H7 (cell line): ENCODE measurements at places on chromosomes 13 and 19.

- no peak for DNase-seq
Observed at GRCh38 chr13:109955598-109955997, 169.2 kb upstream of the IRS2 start.

DNA sequence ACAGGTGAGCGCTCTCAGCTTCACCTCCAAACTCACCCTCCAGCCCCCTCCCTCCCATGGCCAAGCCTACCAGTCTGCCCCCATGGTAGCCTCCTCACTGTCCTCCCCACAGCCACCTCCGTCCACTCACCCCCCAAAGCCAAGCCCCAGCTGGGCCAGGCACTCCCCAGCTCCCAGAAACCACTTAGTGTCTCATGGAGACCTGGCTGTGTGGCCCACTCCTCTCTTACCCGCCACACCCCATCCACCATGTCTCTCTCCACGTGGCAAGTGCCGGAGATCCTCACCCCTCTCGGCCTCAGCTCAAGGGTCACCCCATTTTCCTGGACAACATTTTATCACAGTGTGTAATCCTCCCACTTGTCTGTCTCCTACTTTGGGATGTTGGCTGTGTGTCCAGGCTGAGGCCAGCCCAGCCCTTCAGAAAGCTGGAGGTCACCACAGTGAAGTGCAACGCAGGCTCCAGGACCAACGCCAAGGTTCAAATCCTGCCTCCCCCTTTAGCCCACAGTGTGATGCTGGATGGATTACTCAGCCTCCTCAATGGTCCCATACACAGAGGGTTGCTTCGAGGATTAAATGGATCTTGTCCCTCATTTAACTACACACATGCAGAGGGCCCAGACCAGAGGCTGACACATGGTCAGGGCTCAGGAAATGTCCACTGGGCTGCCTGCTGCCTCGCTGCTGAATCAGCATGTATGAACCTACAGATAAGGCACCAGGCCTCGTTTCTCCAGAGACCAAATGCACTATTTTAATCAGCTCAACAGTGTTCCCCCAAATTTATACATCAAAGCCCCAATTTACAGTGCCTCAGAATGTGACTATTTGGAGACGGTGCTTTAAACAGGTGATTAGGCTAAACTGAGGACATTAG, 71.3 kb downstream of the CEBPG start:
- DNase-seq, result no peak

GRCh38 chr13:98563071-98563470, 13.8 kb downstream of the STK24 start:
- no peak for DNase-seq

DNA sequence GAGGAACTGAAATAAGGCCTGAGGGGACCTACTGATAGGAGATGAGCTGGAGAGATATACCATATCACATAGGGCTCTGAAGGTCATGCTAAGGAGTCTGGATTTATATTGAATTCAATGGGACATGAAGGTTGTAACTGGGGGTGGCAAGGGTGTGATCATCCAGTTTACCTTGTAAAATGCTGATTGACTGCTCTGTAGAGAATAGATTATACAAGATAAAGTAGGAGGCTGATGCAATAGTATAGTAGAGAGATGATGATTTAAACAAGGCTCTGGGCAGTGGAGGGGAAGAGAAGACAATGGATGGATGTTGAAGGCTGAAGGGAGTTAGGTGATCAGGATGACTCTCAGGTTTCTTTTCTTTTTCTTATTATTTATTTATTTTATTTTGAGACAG, 18.0 kb upstream of the PAN3 start:
- DNase-seq, result no peak

- DNase-seq, result no peak
Observed at GRCh38 chr13:113820813-113821651, 42.8 kb downstream of the GAS6 start.

DNA sequence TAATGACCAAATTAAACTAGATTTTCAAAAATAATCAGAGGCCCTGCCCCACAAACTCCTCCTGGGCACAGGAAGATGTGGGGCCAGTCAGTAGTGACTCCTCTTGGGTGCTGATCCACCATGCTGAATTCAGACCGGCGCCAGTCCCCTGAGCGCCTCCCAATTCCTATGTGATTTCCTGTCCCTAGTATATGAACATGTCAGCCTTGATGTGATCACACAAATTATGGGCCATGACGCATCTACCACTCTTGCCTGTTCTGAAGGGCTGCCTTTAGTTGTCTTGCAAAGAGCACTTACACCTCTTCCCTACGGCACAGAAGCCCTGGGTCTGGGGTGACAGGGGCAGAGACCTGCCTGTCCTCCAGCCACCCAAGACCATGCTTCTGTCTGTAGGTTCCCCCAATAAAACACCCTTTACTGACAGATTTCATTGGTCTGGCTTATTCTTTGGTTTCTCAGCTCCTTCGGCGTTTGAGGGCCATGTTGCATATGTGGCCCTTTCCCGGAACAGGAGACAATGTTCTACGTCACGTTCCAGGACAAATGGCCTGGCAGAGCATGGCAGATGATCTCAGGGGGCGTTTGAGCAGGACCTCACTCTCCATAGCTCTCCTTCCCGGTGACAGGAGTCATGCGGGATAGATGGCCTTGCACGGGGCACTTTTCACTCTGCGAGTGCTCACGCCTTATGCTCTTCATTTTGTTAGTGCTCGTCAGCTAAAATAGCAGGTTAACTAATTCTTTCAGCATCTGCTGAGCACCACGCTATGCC, 5.6 kb upstream of the ATP11A start:
- no peak for DNase-seq

- DNase-seq, result no peak
Observed at GRCh38 chr13:23146006-23146405, 34.8 kb upstream of the SGCG start.

DNA sequence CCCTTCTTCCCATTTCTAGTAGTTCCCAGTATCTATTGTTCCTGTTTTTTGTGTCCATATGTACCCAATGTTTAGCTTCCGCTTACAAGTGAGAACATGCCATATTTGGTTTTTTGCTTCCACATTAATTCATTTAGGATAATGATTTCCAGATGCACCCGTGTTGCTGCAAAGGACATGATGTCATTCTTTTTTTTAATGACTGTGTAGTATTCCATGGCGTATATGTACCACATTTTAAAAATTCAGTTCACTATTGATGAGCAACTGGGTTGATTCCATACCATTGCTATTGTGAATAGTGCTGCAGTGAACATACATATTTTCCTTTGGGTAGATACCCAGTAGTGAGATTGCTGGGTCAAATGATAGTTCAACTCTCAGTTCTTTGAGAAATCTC, 50.5 kb downstream of the DLEU7 start:
- DNase-seq, result no peak

- no peak for DNase-seq
Observed at GRCh38 chr13:22497991-22498780, 682.6 kb upstream of the SGCG start.

GRCh38 chr13:72139192-72139591, 272.2 kb upstream of the DACH1 start:
- DNase-seq, result no peak

GRCh38 chr19:43639519-43640423, at the start of gene CADM4:
Gene CADM4 (minus strand): TSS chr19:43639850. CDS start chr19:43639790, 60 bp downstream.
- DNase-seq, result peak; percentile 97

DNA sequence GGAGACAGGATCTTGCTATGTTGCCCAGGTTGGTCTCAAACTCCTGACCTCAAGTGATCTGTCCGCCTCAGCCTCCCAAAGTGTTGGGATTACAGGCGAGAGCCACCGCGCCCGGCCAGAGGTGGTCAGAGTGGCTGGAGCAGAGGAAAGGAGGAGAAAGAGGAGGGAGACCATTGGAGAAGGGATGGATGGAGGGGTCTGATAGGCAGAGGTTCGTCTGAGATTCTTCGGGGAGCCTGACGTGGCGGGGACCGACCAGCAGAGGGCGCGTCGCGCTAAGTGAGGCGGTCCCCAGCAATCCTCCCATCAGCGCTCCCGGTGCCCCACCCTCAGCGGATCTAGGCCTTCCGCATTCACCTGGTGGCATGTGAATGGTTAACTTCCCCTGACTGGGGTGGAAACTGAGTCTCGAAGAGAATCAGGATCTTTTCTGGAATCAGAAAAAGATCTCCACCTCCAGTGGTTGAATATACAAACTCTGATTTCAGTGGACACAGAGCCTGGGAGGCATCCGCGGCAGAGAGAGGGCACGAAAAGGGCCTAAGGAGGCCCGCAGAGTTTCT, 8.8 kb downstream of the GTPBP3 start:
- DNase-seq, result peak; percentile 96

GRCh38 chr13:95118541-95119324, 182.5 kb downstream of the ABCC4 start:
- no peak for DNase-seq

- no peak for DNase-seq
Observed at GRCh38 chr19:45812297-45812696, 2.8 kb downstream of the RSPH6A start.

GRCh38 chr13:96991072-96991471, 3.2 kb downstream of the OXGR1 start:
- no peak for DNase-seq

- no peak for DNase-seq
Observed at GRCh38 chr13:98919566-98919965, 58.3 kb downstream of the DOCK9 start.

GRCh38 chr19:4980067-4980466, 11.2 kb downstream of the KDM4B start:
- DNase-seq, result peak; percentile 33

DNA sequence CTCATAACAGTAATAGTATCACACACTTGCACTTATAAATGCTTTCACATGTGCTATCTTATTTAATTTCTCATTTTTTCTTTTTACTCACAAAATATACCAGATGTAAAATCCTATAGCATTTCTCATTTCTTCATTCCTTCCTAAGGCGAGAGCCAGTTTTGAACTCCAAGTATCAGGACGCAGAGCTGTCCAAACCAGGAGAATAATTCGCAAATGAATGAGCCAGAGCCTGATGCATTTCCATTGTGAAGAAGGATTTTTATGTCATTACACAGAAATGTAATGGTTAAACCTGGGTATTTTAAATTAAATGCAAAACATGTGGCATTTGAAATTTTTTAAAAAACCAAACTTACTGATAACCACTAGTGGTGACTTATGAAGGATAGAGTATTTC, 244.3 kb downstream of the RGCC start:
- no peak for DNase-seq

- no peak for DNase-seq
Observed at GRCh38 chr19:28577666-28578065, 635.3 kb downstream of the UQCRFS1 start.

GRCh38 chr13:48975856-48976575, at the start of gene FNDC3A:
Gene FNDC3A (plus strand): TSS chr13:48975912. CDS start chr13:49006191, 30,279 bp downstream.
- peak; percentile 93 for DNase-seq

DNA sequence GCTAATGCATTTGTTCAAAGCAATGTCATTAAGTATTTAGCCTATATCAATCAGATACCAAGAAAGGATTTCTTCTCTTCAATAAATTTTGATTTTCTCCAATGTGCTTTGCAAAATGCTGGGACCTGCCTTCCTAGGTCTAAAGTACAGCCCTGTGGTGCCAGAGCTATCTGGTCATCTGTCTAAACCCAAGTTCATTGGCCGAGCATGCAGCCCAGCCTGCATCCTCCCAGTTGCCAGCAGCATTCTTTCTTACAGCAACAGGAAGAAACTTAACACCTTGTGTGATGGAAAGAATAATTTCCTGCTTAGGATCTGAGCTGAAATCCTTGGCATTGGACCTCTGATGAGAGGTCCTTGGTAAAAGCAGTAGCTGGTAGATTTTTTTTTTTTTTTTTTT, 310.0 kb downstream of the RBM26 start:
- no peak for DNase-seq

DNA sequence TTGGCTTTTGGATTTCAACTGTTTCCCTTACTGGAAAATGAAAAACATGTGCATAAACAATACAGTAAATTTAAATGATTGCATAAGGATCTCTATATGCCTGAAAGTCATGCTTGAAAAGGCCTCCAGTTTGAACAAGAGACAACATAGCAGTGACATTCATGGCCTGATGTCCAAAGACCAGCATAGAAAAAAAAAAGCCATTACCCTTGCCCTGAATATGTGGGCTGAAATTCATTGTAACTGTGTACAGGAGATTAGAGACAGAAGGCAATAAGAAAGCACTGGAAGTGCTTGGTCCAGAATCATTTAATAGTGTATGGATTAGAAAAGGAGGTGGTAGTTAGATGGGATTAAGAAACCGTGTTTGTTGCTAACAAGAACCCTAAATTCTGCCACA, 15.4 kb downstream of the MIR17HG start:
- DNase-seq, result no peak

GRCh38 chr13:101714195-101714594, 261.7 kb downstream of the ITGBL1 start:
- no peak for DNase-seq

GRCh38 chr13:110097013-110097412, 209.9 kb downstream of the COL4A1 start:
- DNase-seq, result no peak

GRCh38 chr19:40962460-40962961, 28.6 kb upstream of the CYP2B6 start:
- DNase-seq, result no peak

DNA sequence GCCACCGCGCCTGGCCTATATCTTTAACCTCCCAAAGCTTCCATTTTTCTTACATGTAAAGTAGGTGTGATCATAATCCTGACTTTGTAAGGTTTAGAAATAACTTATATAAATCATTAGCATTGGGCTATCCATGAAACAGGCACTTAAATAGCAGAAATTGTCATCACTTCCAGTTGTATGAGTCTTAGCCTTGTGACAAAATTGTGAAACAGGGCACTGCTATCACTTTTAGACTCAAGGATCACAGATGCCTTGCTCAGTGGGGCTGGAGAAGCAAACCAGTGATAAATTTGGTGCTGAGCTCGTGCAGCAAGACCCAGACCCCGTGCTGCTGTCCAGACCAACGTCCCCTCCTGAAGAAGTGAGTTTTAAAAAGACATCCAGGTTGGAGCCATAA, 209.7 kb downstream of the KATNAL1 start:
- DNase-seq, result no peak

DNA sequence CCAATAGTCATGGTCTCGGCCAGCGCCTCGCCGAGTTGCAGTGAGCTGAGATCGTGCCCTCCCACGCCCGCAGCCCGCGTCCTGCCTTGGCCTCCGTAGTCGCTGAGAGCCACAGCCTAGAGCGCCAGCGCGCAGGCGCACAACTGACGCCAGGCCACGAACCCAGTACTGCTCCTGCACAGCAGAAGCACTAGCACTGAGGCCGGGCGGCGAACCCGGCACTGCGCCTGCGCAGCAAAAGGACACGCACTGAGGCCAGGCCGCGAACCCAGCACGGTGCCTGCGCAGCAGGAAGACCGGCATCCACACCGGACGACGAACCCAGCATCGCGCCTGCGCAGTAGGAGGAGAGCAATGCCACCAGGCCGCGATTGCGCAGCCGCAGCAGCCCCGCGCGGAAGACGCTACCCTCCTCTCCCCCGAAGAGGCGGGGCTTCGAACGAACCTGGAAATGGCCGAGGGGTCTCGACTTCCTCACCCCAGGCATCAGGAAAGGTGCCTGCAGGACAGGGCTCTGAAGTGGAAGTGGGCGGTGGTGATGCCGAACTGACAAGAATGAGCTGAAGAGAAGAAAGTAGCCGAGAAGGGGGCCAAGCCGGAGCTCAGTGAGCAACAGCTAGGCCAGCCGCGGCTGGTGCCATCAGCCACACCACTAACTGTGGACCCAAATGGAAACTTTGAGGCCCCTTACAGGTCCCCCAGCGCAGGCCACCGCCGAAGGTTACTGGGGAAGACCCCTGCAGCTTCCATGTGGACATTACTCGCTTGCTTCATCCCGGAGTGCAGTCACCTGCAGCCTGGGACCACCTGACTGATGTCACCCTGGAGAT, 7.5 kb downstream of the F10 start:
- no peak for DNase-seq

GRCh38 chr19:47156861-47157430, 26.3 kb downstream of the SAE1 start:
- DNase-seq, result no peak
